ENCODE measurements at places on chromosomes 13 and 19.

GRCh38 chr19:31600731-31601295 is 251.6 kb upstream of the TSHZ3 start:
- no peak for DNase-seq

DNA sequence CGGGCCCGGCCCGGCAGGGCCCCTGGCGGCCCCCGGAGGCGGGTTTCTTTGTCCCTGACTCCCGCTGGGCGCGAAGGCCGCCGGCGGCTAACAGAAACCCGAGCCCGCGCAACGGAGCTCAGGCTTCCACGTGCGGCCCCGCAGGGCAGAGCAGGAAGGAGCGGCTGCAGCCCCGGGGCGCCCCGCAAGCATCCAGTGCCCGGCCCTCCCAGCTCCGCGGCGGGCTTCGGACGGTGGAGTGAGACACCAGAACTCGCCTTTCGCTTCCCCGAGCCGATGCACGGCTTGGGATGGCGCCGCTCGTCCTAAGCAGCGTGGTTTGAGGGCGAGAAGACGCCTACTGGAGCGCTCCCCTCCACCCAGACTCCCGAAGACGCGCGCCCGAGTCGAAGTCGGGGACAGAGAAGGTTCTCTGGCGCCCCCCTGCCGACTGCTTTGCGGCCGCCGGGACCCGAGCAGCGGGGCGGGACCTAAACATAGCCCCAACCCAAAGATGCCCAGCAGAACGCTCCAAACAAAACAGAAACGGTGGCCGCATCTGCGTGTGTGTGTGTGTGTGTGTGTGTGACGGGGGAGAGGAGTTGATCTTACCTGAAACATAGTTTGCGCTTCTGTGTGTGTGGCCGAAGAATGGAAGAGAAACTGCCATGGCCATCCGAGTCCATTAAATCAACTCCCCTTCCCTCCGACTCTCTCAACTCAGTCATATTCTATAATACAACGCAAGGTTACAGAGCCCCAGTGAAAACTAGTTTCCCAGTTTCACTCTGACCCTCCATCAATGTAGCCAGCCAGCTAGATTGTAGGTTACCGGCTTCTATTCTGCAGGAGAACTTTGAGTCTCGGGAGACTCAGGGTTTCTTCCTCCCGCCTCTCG is 629 bp upstream of the FGF9 start:
- DNase-seq = no peak

DNA sequence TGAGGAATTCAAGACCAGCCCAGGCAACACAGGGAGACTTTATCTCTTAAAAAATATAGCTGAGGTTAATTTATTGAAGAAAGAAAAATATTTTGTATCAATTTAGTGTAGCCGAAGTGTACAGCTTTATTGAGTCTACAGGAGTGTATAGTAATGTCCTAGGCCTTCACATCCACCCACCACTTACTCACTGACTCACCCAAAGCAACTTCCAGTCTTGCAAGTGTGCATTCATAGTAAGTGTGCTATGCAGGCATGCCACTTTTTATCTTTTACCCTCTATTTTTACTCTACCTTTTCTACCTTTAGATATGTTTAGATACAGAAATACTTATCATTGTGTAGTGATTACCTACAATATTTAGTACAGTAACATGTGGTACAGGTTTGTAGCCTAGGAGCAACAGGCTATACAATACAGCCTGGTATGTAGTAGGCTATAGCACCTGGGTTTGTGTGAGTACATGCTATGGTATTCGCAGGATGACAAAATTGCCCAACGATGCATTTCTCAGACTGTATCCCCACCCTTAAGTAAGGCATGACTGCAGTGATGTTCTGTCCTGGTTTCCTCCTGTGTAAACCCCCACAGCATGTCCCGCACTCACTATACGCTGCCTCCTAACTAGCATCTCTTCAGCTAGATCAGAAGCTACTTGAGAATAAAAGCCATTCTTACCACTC is 15.3 kb upstream of the ATP12A start:
- DNase-seq = no peak

DNA sequence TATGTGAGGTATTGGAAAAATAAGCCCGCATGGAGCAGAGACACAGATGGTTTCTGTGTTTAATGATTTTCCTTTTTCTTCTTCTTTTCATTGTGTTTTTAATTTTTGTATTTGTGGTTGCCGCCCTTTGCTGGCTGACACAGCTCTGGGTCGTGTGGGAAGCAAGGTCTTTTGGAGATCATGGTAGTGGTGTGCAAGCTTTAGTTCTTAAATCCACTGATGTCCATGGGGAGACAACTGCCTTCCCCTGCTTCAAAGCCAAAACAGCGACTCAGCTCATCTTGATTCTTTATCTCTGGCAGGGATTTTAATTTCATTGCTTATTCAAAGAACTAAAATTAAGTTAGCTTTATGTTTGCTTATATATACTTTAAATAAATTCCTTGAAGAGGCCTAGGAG is 711.3 kb upstream of the SGCG start:
- no peak for DNase-seq

DNA sequence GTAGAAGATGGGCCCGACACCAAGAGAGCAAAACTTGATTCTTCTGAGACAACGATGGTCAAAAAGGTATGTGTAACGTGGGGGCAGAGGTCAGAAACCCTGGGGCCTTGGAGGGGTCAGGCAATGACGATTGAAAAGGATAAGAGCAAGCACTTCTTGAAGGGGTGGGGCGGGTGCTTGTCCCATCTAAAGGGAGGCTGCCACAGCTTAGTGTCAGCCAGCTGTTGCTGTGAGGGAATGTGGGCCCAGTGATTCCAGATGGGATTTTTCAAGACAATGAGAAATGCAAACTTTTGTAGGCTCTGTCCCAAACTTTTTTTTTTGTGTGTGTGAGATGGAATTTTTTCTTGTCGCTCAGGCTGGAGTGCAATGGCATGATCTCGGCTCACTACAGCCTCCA is 24.5 kb downstream of the SAE1 start:
- DNase-seq = no peak

DNA sequence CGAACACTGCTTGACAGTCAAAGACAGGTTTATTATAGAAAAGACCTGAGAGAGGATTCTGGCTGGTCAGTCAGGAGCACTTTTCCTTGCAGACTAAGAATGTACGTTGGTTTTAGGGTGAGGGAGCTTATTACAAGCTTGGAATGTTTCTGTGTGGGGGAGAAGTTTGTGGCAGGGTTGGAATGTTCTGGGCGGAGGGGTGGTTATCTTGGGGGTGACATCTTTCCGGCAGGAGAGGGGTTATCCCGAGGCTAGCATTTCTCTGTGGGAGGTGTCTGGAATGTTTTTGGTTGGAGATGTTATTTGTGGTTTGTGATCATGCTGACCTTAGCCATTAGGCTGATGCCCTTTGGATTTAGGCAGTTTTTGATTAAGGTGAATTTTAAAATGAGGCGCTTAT is 61.8 kb downstream of the ZNF136 start:
- DNase-seq = no peak

DNA sequence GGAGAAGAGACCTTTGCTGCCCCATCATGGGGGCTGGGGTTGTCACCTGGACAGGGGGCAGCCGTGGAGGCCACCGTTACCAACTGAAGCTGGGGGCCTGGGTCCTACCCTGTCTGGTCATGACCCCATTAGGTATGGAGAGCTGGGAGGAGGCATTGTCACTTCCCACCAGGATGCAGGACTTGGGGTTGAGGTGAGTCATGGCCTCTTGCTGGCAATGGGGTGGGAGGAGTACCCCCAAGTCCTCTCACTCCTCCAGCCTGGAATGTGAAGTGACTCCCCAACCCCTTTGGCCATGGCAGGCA is 9.0 kb downstream of the EGLN2 start:
- no peak for DNase-seq

- no peak for DNase-seq
Observed at GRCh38 chr13:79528356-79528755, 47.4 kb downstream of the NDFIP2 start.

DNA sequence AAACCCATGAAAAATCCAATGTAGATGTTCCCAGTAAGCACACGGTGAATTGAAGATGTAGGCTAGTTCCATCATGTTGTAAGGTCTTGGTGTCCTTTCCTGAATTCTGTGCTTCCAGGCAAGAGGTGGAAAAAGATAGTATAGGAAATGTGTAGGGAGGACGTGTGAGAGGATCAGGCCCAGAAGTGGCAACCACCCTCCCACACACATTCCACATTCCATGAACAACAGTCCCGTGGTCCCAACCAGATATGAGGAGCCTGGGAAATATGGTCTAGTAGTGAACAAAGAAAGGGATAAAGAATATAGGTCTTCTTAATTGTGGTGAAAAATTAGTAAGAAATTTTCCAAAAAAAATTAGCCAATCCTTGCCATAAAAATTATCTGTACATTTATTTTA is 1254.2 kb upstream of the SLC10A2 start:
- DNase-seq = no peak

GRCh38 chr19:6672693-6673290 is 2.8 kb upstream of the TNFSF14 start:
- DNase-seq = no peak

- no peak for DNase-seq
Observed at GRCh38 chr13:75250526-75251178, 231.3 kb downstream of the TBC1D4 start.

DNA sequence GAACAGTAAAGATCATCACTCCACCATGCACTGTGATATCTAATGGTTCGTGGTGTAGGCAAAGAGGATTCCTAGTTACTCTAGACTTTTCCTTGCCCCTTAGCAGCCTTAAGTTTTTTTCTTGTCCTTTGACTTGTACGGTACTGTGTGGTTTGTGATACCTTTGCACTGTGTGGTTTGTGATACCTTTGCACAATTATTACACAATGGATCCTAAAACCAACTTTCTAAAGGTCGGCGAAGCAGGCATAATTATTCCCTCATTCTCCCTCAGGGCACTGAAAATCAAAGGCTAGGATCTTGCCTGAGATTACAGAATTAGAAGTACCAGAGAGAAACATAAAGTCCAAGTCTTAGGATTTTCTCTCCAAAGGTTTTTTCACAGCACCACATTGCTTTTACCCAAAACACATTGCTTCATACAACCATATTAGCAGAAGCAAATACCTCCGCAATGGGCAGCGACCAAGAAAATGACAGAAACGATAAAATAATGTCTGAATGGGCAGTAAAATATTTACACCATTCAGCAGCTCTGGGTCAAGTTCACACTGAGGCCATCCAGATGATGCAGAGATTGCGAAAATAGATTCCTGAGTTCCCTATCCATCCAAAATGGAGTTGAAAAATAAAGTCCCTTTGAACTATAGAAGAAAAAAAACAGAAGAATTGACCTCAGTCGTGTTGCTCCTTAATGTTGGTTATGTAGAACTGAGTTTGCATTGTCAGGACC is 106.4 kb downstream of the FGF14 start:
- DNase-seq = no peak

- no peak for DNase-seq
Observed at GRCh38 chr19:9474975-9475374, 23.4 kb downstream of the ZNF560 start.

DNA sequence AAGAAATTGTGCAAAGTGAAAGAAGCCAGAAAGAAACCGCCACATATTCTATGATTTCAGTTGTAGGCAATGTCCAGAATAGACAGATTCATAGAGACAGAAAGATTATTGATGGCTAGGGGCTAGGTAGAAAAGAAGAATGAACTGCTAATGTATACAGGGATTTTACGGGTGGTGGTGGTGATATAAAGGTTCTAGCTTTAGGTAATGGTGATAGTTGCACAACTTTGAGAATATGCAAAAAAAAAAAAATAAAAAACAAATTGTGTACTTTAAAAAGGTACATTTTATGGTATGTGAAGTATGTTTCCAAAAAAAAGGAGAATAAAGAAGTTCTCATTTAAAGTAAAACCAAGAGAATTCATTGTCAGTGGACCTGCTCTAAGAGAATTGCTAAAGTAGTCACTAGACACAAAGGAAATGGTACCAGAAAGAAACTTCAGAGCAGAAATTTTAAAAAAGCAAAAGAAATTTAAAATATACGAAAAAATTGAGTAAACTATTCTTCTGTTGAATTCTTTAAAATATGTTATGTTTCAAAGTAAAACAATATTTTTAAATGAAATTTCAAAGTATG is 680.1 kb downstream of the UQCRFS1 start:
- DNase-seq = no peak

DNA sequence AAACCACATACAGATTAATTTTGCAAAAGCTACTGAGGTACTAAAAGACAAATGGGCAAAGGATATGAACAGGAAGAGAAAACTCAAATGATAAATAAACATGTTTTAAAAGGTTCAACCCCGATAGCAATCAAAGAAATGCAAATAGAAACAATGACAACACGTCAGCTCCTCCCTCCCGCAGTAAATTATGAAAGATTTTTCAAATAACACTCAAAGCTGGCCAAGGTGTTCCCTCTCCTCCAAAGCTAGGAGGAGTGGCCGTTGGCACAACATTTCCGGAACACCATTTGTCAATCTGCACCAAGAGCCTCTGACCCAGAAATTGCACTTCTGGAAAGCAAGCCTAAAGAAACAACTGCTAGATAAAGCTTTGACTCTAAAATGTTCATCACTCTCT is 28.3 kb downstream of the INSR start:
- DNase-seq = no peak

DNA sequence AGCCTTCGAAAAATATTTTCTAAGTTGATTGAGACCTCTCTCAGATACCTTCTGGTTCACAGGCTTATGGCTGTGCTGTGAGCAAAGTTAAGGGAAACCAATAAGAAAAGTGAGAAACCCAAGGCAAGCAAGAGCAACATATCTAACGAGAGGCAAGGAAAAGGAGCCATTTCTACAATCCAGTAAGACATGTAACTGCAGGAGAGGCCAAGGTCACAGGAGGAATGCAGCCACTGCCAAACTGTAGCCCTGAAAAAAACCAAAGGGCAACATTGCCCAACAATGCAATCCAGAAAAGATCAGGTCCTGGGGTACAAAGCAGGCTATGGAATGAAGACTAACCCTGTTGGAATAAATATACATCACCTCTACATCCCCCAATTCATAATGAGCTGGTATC is 21.3 kb downstream of the SCGB2B2 start:
- no peak for DNase-seq

GRCh38 chr13:59424661-59425060 is 739.1 kb downstream of the DIAPH3 start:
- DNase-seq = no peak

GRCh38 chr13:36872621-36873020 is 47.4 kb downstream of the SMAD9 start:
- DNase-seq = no peak

DNA sequence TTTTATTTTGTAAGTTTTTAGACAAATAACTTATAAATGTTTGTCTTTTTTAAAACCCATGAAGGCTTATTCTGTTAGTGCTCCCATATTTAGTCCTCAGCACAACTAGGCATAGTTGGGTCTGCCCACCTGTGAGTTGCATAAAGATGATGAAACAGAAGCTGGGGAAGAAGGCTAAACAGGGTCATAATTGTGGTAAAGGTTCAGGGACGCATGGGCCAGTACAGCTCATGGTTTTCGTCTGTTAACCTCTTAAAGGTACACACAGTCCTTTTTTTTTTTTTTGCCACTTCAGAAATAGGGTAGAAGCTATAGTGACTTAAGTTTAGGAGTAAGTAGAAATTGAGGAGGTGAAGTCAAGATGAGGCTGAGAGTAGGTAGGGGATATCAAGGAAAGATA is 58.3 kb downstream of the TM9SF2 start:
- DNase-seq = no peak

GRCh38 chr19:8700956-8701355 is 2.4 kb upstream of the ACTL9 start:
- DNase-seq = no peak
